ENCODE measurements at places on chromosomes 7 and 10.

DNA sequence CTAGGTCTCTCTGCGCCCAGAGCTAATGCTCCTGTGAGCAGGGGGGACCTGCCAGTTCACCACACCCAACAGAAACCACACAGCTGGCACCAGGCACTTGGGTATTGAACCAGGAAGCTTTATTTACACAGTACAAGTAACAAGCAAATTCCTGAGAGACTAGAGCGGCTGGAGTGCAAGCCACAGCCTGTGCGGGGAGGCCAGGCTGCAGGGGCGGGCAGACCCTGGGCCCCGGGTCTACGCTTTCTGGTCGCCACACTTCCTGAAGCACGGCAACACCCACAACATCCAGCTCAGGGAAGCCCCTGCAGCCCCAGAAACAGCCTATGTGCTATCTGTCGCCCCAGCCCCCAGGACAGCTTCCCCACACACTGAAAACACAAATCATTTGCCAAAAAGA, 125.0 kb downstream of the FAM53B start:
- no peak overlapping the region for H3K4me3 ChIP-seq
- DNase-seq, result no peak
- H3K4me1 ChIP-seq, result peaks cover 67% of the 10 kb centered on the region
- H3K36me3 ChIP-seq, result no peaks in the 10 kb centered on the region

- no peak overlapping the region for H3K27ac ChIP-seq
- H3K4me3 ChIP-seq, result no peak overlapping the region
- H3K27me3 ChIP-seq, result peaks cover 5% of the 10 kb centered on the region
- H3K36me3 ChIP-seq, result peaks cover 7% of the 10 kb centered on the region
Observed at GRCh38 chr10:110723224-110723891, 79.2 kb downstream of the RBM20 start.

DNA sequence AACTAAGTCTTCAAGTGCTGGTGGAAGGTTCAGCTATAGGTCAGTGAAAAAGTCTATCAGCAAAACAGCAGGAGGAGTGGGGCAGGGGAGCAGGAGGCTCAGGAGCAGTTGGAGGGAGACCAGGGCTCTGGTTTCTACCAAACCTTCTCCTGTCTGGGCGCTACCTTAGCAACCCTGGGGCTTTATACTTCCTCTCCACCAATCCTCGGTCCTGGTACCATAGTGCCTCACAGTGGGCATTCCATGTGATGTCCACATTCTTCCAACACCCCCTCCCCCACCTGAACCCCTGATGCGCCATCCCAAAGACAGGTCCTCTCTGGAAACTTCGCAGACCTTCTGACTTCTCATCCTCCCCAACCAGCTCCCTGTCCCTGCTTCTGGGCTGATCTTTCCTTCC, 25.3 kb upstream of the ACSM6 start:
- no peak overlapping the region for H3K27ac ChIP-seq
- DNase-seq, result no peak
- H3K36me3 ChIP-seq, result peaks cover 35% of the 10 kb centered on the region
- no peak overlapping the region for H3K4me3 ChIP-seq
- H3K4me1 ChIP-seq, result no peaks in the 10 kb centered on the region

GRCh38 chr7:50281680-50282445, 22.7 kb upstream of the IKZF1 start:
- H3K27me3 ChIP-seq, result peaks cover 7% of the 10 kb centered on the region
- DNase-seq, result no peak
- H3K4me3 ChIP-seq, result no peak overlapping the region
- H3K27ac ChIP-seq, result no peak overlapping the region

GRCh38 chr7:81926-82756, 110.2 kb upstream of the FAM20C start:
- H3K36me3 ChIP-seq, result no peaks in the 10 kb centered on the region
- no peak overlapping the region for H3K27ac ChIP-seq
- no peak overlapping the region for H3K4me3 ChIP-seq
- no peak for DNase-seq
- H3K4me1 ChIP-seq, result peaks cover 39% of the 10 kb centered on the region

Data from nephron progenitor cell (in vitro differentiated cells).